Activated CD4-positive, alpha-beta memory T cell treated with anti-CD3 and anti-CD28 coated beads for 36 hours (primary cell): ENCODE measurements at places on chromosomes 3 and 15.

- peak; percentile 55 for DNase-seq
Observed at GRCh38 chr15:66456211-66456610, 41.4 kb downstream of the SNAPC5 start.

DNA sequence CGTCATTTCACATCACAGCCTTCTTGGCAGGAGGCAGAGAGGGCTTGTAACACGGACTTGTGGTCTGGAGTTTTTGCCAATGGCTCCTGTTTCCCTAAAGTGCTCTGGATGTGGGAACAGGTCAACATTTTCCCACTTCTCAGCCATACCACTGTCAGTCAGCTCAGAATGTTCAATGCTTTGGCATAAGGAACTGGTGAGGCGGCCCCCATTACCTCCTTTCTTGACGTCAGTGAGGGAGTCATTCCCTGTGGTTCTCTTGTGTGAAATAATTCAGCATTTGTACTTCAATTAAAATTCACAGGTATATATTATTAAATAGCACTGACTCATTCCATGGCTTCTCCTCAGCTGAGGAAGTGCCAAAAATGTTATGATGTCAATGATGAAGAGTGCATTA, 167.1 kb downstream of the P3H2 start:
- DNase-seq: no peak

- no peak for DNase-seq
Observed at GRCh38 chr3:104554425-104554824, 812.3 kb upstream of the ALCAM start.

- DNase-seq: no peak
Observed at GRCh38 chr3:188122571-188123169, 31.3 kb upstream of the LPP start.
